ENCODE measurements at places on chromosomes 3 and 15.

DNA sequence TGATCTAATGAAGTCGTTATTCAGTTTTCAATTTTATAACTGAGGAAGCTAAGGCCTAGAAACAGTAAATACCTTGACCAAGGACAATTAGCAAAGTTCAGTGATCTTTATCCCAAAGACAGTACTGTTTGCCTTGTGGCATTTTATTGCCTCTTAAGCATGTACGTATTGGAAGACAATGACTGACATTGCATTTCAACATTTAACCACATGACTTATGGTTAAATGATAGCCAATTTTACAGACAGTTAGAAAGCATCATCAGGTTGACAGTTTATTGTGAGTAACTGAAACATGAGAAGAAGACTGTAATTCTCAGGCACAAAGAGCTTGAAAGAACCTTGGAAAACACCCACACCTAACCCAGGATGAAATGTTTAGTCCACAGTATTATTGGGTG, 390.8 kb upstream of the ZNF385D start:
- DNase-seq, result no peak

- no peak for DNase-seq
Measured at GRCh38 chr3:139128803-139129202, 84.1 kb upstream of the PRR23C start.

DNA sequence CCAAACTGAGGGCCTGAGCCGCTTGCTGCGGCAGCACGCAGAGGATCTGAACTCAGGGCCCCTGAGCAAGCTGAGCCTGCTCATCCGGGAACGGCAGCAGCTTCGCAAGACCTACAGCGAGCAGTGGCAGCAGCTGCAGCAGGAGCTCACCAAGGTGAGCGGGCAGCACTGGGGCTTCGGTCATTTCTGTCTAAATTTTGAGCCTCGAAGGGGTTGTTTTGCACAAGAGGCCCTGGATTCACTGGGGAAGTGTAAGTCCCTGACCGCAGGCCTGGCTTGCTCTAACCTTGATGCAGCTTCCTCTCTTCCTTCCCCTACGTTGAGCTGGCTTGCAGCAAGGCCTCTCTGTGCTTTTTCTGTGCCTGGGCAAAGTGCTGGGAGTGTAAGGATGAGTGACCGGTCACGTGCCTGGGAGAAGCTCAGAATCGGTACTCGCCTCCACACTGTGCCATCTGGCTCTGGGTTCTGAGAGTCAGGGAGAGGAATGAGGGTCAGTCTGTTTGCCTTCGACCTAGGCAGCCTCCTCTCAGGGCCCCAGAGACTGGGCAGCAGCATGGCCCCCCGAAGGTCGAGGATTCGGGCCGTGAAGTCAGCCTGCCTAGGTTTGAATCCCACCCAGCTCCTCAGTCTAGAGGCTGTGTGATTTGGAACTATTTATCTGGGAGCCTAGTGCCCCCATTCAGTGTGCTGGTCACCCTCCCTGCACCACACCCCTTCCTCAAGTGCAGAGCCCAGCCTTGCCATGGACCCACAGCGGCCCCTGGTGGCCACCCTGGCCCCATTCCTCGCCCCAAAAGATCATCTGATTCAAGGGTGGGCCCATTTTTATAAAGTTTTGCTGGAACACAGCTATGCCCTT, 1.4 kb downstream of the FES start:
- DNase-seq, result no peak

DNA sequence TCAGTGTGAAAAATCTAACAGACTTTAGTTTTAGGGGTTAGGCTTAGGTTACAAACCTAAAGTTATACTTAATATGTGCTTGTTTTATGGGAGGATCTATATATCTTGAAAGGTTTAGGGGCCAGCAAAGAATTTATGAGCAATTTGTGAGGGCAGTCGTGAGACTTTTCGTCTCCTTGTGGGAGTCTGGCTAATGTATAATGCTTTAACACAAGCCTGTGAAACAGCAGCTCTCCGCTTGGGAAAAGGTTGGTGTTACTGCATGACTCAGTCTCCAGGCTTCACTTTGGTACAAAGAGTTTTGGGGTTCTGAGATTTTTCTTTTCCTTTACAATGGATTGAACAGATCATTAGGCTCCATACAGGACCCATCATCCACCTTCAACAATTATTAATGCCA, 79.0 kb upstream of the MFGE8 start:
- no peak for DNase-seq
